ENCODE measurements at places on chromosomes 5 and 9.

GRCh38 chr9:114834386-114834785 lies 28.5 kb upstream of the TNFSF15 start:
- no peak for DNase-seq

DNA sequence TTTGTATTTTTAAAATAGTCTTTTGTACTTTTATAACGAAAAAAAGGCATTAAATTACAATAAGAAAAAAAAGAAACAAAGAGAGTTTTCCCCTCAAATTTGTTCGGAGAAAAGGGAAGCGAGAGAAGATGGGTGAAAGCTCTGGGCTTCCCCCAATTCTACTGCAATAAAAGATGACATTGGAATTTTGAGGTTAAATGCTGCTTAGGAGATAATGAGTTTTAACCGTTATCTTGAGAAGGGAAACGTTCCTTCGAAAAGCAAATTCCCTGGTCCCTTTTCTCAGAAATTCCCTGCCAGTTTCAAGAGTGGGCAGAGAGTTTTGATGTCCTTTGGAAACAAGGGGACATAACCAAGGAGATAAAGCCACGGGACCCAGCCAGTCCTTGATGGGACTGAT lies 18.4 kb upstream of the ERGIC1 start:
- DNase-seq: peak; percentile 51

GRCh38 chr9:25964239-25964638 lies 286.0 kb upstream of the TUSC1 start:
- DNase-seq: peak; percentile 94

DNA sequence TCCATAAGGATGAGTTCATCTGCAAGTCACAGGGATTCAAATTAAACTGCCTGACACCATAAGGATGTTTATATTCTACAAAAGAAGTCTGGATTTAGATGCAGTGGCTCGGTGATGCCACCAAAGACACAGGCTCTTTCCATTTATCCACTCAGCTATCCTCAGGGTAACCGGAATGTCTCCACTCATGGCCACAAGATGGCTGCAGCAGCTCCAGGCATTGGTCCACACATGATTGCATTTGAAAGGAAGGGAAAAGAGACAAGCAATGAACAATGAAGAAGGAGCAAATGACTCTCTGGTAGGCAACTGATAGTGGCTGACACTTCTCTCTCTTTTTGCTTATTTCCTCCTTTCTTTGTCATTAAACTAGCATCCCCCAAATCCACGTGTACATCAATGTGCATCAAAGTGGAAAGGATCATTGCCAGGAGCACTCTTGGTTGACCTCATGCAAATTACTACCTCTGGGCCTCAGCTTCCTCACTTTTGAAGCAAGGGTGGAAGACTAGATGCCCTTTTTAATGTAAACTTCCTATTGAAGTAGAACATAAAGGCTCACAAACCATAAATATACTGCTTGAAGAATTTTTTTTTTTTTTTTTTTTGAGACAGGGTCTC lies 7.2 kb upstream of the SNX30 start:
- peak; percentile 4 for DNase-seq

GRCh38 chr5:131854134-131854533 lies 57.3 kb upstream of the FNIP1 start:
- DNase-seq: peak; percentile 66

DNA sequence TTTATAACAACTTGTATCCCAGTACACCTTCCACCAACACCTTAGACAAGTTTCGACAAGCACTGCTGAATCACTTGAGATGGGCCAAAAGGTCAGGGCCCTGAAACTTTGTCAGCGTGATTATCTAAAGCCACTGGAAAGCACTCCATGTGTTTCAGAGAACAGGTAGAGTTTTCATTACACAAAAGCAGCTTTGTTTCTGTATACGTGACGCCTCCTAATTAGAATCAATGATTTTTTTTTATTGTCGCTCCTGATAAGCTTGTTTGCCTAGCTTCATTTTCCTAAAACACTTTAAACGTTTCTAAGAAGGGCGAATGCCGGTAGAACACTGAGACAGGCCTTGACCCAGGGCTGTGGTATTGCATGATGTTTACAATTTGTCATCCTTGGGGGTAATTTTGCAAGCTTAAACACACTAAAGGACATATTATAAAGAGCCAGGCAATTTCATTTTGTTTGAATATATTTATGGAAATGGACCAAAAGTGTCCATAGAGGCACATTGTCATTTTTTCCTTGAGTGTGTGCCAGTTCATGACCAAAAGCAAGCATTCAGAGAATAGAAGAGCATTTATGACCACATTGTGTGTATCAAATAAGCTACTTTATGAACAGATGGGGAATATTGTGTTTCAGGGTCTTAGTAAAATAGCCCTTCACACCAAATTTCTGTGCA lies 193.6 kb downstream of the GLIS3 start:
- no peak for DNase-seq

DNA sequence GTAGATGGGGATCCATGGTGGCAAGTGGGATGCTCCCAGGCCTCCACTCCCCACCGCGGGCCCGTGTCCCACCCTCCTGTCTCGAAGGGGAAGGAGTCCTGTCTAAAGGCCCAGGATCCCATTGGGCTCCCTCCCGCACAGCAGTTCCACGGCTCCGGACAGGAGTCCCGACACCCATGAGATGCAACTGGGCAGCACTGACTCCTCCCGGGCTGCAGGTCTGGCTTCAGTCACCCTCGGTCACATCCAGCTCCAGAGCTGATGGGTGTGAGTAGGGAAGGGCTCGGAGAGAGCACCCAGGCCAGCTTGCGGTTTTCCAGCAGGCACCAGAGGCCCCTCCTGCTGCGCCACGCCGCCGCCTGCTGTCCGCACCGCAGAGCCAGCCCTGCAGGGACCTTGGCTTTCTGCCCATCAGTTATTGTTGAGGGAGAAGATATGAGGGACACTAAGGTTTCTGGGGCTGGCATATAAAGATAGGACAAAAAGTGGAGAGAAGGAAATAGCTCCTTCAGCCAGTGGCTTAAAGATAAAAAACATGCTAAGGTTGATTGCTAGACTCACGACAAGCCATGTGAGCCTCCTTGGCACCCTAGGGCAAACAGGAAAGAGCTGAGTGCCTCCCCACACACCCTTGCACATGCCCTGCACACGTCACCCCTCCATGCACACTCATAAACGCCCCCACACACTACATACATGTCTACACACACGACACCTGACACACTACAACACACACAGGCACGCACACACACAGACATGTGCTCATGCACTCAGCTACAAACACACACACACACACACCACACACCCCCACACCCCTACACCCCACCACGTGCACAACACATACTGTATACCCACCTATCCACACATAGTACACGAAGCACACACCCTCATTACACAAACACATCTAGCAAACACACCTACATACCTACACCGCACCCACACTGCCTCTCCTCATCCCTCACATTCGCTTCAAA lies 79.0 kb downstream of the AK8 start:
- DNase-seq: peak; percentile 98

DNA sequence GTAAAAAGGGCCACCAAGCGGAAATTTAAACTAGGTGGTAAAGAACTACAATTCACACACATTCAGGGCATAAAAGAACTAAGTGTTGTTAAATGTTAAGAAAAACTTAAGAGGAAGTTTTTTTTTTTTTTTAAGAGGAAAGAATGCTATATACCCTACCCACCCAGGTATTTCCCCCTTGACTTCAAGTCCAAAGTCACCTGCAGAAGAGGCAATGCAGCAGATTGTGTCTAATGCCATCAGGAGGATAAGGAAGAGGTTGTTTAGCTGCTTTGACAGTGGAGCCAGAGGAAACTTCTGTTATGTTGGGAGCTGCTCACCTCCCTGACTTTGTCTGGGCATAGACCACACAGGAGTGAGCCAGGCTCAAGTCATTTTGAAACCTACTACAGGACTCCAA lies 69.2 kb downstream of the MPDZ start:
- DNase-seq: no peak

- no peak for DNase-seq
Observed at GRCh38 chr5:639253-639530, 27.1 kb downstream of the CEP72 start.

GRCh38 chr9:130579738-130580463 lies 524 bp downstream of the FUBP3 start:
- DNase-seq: no peak

DNA sequence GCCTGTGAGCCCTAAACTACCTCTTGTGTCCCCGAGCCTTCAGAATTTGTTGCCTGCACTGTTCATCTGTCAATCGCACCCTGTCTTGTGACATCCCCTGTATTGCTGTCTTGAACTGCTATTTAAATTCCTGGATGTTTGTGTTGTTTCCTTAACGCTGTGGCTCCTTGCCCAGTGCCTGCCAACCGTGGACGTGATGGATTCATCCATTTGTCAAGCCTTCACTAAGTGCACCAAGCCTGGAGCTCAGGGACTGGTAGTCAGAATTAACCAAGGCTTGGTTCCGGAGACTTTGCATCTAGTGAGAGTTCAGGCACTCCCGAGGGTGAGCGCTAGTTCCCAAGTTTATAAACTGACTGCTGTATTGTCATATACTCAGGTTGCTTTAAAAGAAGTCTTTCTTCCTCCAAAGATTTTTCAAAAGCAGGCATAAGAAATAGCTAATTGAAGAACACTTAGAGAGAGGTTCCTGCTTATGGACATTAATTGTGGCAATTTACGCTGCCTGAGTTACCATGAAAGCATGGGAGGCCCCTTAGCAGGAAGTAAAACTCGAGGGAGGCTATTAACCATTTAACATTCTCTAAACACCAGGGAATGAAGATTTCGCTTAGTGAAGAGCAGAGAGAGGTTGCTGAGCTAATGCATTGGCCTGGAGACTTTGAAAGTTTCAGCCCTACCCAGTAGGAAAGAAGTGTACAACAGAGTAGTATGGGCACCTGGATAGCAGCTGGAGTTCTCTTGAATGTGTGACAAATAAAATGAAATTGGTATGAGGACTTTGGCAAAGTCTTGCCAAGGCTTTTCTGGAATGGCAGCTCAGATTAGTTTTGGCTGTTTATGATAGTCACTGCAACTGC lies 29.0 kb downstream of the RGS3 start:
- DNase-seq: no peak

DNA sequence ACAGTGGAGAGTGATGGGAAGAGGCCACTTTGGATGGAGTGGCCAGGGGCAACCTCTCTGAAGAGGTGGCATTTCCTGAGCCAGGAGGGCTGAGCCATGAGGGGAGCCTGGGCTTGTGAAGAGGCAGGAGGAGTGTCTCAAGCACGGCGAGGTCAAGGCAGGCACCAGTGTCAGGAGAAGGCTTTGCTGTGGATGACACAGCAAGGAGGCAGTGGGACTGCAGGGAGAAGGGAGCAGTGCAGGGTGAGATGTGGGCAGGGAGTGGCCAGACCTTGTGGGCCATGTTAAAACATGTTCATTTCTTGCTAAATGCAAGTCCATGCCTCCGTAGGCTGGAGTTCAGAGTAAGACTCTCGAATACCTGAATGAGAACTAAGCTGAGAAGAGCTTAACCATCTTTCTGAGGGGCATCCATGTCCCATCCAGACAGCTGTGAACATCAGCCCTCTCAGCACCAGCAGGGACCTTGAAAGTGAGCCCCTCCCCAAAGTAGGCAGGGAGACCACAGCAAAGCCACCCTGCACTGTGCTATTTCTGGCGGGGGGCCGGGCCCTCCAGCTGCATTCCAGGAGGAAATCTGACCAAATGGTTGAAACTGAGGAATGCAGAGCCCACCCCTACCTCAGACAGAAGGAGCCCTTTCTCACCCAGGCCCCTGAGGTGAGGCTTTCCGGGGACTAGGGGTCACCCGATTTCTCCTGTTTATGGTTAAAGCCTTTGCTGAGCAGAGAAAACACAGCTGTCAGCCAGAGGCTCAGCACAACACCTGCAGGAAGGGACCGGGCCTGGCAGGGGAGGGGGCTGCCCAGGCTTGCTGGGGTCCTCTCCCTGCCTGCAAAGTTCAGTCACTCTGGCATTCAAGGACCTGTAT lies 16.1 kb upstream of the ARSI start:
- DNase-seq: no peak

GRCh38 chr9:1267141-1267570 lies 217.0 kb downstream of the DMRT2 start:
- DNase-seq: no peak

- DNase-seq: no peak
Observed at GRCh38 chr5:150948539-150948938, 43.8 kb upstream of the ZNF300 start.

DNA sequence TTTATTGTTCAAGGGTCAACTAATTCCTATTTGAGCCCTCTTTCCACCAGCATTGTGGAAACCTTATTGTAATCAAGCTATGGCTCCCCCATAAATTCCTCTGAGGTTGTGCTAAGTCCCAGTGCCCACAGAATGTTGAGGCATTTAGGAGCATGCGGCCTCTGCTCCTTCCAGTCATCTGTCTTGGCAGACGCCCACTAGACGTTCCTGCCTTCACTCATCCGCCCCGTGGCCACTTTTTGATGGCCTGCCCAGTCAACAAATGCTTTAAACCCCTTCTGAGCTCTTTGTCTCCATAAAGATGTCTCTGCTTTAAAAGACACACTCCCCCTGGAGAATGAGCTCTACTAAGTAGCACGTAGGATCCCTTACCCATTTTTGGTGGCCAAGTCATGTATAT lies 104.7 kb downstream of the GAS1 start:
- DNase-seq: no peak

DNA sequence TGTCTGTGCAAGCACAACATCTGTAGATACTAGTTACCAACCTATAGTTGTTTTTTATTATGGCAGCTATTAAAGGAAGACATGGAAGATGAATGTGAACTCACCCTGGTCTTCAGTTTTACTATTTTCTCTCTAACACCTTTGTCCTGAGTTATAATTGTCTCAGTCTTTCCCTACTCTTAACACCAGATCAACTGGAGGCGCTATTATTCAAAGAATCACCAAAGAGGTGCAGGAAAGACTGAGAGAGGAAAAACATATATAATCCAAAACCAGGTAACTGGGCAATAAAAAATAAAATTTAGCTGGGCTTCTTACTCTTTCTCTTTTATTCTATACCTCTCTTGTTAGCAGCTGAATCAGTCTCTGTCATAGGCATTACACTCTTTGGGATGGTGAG lies 134.2 kb upstream of the C6 start:
- peak; percentile 15 for DNase-seq

GRCh38 chr5:59506285-59506877 lies 387.1 kb downstream of the PDE4D start:
- DNase-seq: peak; percentile 69

DNA sequence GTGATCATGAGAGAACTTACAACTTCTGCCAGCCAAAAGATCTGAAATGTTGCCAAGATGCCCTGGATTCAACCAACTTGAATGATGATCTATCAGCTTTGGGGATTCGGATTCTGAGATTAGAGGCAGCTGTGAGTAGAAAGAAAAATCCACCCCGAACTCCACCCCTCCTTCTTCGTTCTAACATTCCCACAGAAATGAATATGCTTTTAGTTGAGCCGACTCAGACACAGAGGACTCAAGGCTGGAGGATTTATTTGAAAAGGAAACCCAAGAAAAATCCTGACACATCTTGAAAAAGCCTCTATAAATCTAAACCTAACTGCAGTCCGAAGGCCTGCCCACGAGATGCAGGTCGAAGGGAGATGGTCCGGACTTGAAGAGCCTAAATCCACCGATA lies 275.0 kb downstream of the GAS1 start:
- DNase-seq: no peak

- peak; percentile 46 for DNase-seq
Observed at GRCh38 chr5:173973616-173973969, 15.4 kb upstream of the C5orf47 start.

GRCh38 chr9:3507395-3508077 lies 18.3 kb downstream of the RFX3 start:
- peak; percentile 100 for DNase-seq

All from OCI-M1 (cell line).